ENCODE measurements at places on chromosomes 2 and 18.

DNA sequence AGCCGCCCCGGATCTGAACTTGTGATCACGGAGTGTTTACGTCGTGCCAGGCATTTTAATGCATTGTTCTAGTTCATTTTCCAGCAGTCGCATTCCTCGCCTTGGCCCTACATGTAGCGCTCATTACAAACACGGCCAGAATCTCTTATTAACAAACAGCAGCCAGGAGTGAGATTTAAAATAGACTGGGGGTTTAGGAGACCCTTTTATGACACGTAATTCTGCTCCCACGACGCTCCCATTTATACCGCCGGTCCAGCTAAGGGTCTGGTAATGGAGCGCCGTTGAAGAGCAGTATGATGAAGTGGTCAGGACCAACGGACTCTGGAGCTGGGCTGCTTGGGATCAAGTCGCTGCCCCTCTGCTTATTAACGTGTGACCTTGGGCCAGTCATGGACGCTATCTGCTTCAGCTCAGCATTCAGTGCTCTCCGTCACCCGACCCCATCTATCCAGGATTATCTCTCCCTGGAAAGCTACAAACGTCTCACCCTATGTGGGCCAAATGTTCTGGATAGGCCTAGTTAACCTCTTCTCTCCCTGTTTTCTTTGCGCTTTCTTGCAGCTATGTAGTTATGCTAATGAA, 745 bp downstream of the MSH2 start:
- DNase-seq: peak; percentile 18

- no peak for DNase-seq
Observed at GRCh38 chr2:240284503-240285259, 144.2 kb upstream of the OTOS start.

GRCh38 chr2:121473512-121473911, 57.2 kb upstream of the RNU4ATAC start:
- DNase-seq: no peak

DNA sequence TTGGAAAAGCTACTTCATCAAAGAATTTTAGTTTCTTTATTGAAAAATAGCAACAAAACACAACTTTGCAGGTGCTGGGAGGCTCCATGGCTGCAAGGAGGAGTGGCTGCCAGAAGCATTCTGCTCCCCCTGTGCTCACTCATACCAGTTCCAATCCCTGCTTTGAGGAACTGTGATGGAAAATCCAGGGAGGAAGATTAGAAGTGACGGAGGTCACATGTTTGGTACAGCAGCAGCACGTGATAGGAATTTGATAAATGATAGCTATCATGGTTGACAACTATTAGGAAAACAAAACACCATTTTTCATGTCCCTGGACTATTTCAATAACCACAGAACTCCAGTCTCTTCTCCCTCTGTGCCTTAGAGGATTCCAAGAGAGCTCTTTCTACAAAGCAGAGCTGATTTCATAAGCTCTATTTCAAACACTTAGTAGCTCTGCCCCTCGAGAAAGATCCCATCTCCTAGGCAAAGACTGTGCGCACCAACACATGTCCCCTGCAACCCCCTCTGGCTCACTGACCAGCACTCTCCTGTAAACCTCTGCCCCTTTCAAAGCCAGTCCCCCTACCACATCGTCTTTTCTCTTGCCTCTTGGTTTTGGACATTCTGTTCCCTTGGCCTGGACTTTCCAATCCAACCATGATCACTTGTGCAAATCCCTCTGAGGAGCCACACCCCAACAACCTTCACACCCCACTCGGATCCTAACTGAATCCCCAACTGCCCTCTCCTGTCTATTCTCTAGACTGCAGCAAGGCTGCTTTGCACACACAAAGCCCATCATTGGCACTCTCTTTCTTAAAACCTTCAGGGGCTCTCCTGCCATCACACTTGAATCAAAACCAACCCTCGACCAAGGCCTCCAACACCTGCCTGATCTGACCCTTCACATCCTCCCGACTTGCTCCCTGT, 352.4 kb upstream of the PKDCC start:
- no peak for DNase-seq

- DNase-seq: no peak
Observed at GRCh38 chr18:61921621-61922235, 28.9 kb upstream of the RNF152 start.

- no peak for DNase-seq
Observed at GRCh38 chr2:184067502-184067901, 530.8 kb upstream of the ZNF804A start.

DNA sequence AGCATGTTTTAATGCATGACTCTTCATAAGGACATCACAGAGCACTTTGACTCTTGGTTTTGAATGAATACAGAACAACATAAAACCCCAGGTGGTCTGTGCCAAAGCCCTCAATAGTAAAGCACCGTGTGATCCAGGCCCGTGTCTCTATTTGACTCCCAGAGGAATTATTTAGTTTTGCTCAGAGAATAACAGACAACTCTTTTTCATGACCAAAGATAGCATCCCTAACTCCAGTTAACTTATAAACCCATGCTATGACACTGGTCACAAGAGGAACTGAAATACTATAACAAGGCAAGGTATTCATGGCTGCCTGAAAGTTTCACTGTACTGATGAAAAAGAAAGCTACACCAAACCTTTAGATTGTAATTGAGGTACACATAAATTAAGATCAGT, 128.4 kb downstream of the IKZF2 start:
- DNase-seq: no peak

GRCh38 chr18:9946831-9947230, 33.0 kb downstream of the VAPA start:
- no peak for DNase-seq

- DNase-seq: no peak
Observed at GRCh38 chr2:234429265-234429664, 67.6 kb downstream of the ARL4C start.

- DNase-seq: no peak
Observed at GRCh38 chr2:30226144-30227032, 4.9 kb upstream of the LBH start.

DNA sequence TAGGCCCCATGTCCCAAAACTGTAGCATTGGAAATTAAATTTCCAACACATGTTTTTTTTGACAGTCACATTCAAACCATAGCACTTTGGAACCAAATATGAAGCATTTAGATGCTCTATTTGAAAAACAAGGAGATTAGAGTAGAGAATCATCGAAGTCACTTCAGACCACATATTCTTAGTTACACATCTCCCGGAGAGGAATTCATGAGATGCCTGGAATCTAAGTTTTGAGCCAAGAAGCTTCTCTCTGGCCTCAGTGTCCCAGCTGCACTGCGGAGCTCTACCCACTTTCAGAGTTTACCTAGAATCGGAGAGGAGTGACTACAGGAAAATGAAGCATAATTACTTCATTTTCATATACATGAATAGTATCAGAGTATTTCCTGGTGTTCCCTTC, 385.9 kb downstream of the TNS1 start:
- no peak for DNase-seq

DNA sequence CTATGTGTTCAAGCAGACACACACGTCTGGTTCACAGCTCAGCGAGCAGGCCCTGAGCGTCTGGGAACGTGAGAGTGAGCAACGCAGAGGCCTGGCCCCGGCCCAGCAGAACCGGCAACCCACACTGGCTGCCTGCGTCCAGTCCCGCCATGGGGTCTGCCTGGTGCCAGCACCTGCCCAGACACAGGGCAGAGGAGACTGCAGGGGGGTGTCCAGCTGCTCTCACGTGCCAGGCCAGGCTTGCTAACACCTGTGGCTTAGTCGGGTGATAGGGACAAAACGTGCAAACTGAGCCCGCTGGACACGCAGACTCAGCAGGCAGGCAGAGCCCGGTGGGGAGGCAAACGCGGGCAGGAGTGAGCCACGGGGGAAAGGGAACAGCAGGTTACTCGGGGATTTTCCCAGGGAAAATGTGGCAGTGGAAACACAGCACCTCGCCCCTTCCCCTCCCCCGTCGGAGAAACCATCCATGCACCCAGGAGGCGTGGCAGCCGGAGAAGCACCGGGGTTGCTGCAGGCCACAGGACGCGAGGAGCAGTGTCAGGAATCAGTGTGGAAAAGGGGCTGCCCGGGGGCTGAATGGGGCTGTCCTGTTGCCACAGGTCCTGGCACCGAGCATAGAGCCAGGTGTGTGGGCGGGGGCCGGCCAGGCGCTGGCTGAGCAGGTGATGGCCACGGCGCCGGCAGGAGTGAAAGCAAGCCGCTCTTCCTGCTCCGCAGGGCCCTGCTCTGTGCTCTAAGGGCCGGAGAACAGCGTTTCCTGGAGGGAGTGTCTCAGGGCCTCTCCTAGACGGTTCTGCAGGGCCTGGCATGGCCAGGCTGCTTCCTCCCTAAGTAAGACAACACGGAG, 154.7 kb downstream of the HDAC4 start:
- DNase-seq: peak; percentile 39

GRCh38 chr2:232410238-232410900, 3.7 kb downstream of the ALPG start:
- DNase-seq: no peak

GRCh38 chr2:227221120-227221519, 56.7 kb downstream of the COL4A3 start:
- DNase-seq: no peak

- peak; percentile 80 for DNase-seq
Observed at GRCh38 chr2:27977731-27978312, 87.3 kb downstream of the BABAM2 start.

- DNase-seq: no peak
Observed at GRCh38 chr2:231011526-231011925, 15.6 kb downstream of the SPATA3 start.

- DNase-seq: no peak
Observed at GRCh38 chr2:23859983-23860382, 66.9 kb downstream of the ATAD2B start.

GRCh38 chr18:45774065-45774521, 50.1 kb downstream of the SLC14A1 start:
- no peak for DNase-seq

GRCh38 chr2:25673300-25674076, at the start of gene DTNB:
Gene DTNB (minus strand): TSS chr2:25673577. CDS start chr2:25652660, 20,917 bp downstream.
- peak; percentile 71 for DNase-seq

DNA sequence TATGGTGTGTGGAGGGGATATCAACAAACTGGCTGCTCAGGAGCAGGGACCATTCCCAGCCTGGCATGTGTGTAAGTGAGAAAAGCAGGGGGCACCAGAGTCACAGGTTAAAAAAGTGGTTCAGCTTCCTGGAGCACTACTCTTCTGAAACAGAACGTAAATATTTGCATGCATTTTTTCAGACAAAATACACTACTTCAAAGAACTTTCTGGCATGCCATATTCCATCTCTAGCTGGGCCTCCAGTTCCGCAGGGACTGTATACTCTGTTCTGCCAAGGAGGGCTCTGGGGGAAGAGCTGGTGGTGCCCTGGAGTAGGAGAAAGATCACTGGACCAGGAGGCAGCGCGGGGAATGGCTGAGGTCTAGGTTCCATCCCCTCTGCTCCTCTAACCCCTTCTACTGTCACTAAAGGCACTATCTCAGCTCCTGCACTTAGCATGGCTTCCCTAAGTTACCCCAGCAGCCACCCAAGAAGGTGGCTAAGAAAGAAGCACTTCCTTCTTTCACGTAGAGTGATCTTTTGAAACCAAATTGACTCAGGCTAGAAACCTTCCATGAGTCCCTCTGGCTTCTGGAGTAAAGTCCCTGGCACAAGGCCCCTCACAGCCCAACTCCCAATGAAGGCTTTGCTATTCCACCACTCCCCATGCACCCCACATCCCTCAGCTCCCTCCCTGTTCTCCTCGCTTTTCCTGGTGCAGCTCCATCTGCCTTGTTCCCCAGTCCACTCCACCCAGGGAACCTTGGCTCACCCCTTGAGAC, 57.6 kb upstream of the CABLES1 start:
- DNase-seq: no peak

GRCh38 chr18:58143386-58143785, 99.4 kb downstream of the NEDD4L start:
- DNase-seq: no peak

GRCh38 chr2:174486563-174487107, at the start of gene GPR155:
Gene GPR155 (minus strand): TSS chr2:174487029. CDS start chr2:174481956, 5,073 bp downstream.
- peak; percentile 11 for DNase-seq

- DNase-seq: no peak
Observed at GRCh38 chr18:78814766-78815165, 164.9 kb upstream of the SALL3 start.

- DNase-seq: no peak
Observed at GRCh38 chr2:147405651-147406050, 439.2 kb upstream of the ACVR2A start.

DNA sequence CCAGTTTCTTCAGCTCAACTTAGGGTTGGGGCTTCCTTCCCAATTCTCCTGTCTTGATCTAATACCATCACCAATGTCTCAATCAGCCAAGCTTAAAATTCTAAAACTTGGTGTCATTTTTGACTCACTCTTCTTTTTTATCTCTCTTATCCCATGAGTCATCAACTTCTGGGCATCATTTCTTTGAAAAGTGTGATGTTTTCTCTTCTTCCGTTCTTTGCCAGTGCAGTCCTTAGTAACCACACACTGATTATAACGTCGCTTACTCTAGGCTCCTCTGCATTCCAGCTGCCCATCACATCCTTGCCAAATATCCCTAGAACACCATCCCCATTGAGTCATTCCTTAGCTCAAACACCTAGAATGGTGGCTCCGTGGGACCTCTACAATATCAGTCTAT, 27.4 kb upstream of the MRO start:
- DNase-seq: no peak

- no peak for DNase-seq
Observed at GRCh38 chr2:197306696-197307040, 3.9 kb downstream of the ANKRD44 start.

- DNase-seq: no peak
Observed at GRCh38 chr18:4599312-4599711, 144.2 kb upstream of the DLGAP1 start.

DNA sequence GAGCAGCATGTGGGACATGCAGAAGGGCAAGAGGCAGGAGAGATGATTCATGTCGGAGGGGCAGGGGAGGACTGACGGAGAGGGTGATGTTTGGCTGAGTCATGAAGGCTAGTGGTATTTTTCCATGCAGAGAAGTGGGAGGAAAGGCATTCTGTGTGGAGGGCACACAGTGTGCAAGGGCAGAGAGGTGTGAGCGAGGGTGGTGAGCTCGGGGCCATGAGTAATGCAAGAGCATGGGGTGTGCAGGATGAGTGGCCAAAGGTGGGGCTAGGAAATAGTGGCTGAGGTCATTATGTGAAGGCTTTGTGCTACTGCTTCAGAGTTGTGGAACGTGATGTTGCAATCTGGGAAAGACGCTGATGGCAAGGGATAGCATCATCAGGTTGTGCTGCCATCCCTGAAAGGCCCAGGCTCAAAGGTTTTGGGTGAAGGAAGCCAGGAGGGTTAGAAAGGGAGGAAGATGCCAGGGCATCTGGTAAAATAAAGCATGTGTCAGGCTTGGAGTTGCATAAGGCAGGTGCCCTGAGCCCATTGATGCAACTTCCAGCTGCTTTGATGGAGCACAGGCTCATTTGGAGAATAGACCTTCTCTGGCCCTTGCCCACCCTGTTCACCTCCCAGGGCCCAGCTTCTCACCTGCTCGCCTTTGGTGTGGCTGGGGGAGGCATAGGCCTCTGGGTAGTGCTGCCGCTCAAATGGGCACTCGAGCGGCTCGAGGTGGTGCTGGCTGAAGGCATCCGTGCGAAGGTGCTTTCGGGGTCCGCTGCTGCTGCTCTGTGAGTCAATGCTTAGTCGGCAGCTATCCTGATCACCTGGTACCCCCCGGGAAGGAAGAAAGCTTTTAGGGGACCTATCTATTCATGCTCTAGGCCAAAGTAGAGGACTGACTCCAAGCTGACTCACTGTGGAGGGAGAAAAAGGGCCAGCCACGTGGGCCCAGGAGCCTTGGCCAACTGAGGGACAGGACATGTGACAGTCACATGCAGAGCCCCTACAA, 37.5 kb downstream of the PAX8 start:
- peak; percentile 99 for DNase-seq

GRCh38 chr2:240170354-240170735, 29.9 kb upstream of the OTOS start:
- DNase-seq: no peak
